ENCODE measurements at places on chromosomes 4 and X.

- DNase-seq, result no peak
Measured at GRCh38 chr4:99536271-99536670, 25.4 kb downstream of the C4orf17 start.

GRCh38 chr4:146511381-146511780 is 10.4 kb downstream of the SLC10A7 start:
- no peak for DNase-seq

DNA sequence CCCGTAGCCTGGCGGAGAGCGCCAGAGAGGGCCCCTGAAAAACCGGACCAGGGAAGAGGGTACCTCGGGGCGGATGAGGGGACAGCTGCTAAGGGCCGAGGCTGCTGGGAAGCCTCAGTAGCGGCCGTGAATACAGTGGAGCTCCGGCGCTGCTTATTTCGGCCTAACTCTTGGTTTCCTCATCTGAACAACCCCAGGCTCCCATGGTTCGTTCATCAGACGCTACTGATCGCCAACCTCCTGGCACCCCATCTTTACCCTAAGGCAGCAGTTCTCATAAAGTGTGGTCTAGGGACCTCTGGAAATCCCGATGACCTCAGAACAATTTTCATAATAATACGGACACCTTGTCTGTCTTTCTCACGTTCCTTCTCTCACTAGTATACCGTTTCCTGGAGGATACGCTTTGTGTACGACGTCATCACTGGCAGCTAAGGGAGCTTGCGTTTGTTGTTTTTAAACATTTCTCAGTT is 645 bp upstream of the RAB28 start:
- peak; percentile 81 for DNase-seq

GRCh38 chr4:47915378-47915777 is 995 bp upstream of the NFXL1 start:
- DNase-seq, result no peak

- no peak for DNase-seq
Measured at GRCh38 chr4:76380561-76380960, 40.4 kb downstream of the CCDC158 start.

GRCh38 chr4:110886270-110886669 is 263.4 kb upstream of the PITX2 start:
- DNase-seq, result no peak

GRCh38 chr4:140096921-140097320 is 57.1 kb downstream of the MAML3 start:
- DNase-seq, result no peak

- DNase-seq, result no peak
Measured at GRCh38 chr4:3160438-3160837, 86.0 kb downstream of the HTT start.

DNA sequence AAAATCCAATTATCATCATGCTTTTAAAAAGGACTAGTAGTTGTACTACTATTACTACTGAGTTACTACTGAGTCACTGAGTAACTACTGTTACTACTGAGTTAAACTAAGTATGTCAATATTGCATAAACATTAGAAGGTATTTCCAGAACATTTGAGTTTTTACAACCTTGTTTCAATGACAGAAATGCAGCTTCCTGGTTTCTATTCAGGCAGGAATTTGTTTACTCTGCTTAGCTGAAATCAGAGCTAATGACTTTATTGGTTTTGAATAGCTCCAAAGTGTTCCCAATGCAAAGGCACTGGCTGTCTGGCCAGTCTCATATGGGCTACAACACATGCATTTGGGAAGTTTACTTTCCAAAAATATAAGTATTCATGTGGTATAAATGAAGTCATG is 12.0 kb downstream of the RPS6KA6 start:
- no peak for DNase-seq

DNA sequence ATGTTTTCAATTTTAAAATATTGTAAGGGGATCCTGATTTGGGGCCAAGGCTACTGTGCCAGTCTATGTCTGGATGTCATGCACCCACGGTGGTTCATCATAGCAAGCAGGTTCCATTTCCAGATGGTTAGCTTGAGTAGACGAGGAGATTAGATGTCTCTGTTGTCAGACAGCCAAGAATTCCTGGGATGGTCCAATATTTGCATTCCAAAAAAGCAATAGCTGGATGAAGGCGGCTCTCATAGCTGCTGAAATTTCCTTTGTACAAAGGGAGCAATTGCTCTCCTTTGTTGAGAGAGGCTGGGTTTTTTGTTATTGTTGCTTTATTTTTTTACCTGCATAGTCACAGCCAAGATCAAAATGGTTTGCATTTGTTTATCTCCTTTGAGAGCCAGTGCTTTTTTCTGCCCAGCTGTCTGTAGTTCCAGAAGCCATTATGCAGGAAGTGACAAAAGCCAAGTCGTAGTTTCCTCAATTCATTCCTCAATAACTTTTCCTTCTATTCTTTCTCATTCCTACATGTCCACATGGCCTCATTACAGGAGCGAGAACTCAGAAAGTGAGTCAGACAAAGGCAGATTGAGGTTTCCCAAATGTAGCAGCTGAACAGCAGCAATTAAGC is 107.9 kb downstream of the MMRN1 start:
- DNase-seq, result no peak

- no peak for DNase-seq
Measured at GRCh38 chr4:48635310-48635709, 144.8 kb downstream of the FRYL start.

GRCh38 chr4:67765928-67766327 is 11.7 kb upstream of the GNRHR start:
- DNase-seq, result no peak

- DNase-seq, result no peak
Measured at GRCh38 chr4:128241425-128241913, 46.1 kb downstream of the PGRMC2 start.

DNA sequence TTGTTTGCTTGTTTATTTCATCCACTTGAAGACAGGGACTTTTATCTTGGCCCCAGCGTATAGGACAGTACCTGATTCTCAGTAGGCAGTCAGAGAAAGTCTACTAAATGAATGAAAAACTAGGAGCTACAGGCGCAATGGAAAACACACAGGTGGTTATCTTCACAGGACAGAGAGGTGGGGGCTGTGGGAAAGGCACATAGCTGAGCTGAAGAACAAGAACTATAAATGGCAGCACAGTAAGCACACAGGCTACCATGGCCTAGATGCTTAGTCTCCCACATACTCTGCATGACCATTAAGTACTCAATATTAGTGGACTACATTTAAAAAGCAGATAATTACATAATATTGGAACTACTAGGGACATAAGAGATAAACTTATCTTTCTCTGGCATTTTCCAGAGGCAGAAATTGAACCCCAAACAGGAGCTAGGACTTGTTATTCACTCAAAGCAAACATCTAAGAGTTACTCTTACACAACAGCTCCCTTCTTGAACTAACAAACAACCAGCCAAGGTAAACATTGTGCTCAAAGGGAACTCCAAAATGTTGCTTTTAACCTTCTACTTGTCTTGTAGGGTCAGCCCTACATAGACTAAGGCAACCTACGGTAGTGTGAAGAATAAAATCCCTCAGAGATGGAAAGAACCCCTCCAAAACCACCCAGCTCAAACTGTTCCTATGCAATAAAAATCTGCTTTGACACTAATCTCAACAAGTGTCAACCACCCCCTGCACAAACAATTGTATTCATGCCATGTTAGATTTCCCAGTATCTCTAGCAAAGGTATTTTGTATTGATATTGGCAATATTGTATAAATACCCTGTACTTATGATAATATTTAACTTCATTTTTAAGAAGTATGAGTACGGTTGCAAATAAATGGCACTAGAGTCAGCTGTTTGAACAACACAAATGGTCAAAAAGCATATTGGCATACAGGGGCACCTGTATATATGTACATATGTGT is 593.6 kb downstream of the KLHL13 start:
- DNase-seq, result no peak

- DNase-seq, result no peak
Measured at GRCh38 chr4:69066945-69067344, 29.3 kb upstream of the UGT2B7 start.

GRCh38 chr4:24867251-24867650 is 45.6 kb downstream of the CCDC149 start:
- no peak for DNase-seq

GRCh38 chr4:83112678-83113428 is 1.7 kb downstream of the PLAC8 start:
- no peak for DNase-seq

DNA sequence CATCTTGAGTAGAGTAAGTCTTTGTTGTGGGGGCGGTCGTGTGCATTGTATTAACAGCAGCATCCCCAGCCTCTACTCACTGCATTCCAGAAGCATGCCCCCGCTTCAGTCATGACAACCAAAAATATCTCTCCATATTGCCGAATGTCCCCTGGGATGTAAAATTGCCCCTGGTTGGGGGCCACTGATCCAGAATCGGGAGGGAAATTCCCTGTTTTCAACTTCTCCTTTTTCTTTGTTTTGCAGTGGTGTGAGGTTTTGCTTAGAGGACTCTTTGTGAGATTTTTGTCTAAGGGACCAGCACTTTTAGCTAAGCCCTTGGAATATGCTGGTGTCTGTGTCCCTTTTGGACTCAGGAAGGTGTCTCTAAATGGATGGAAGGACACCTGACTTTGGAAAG is 3.0 kb upstream of the IL13RA1 start:
- no peak for DNase-seq

DNA sequence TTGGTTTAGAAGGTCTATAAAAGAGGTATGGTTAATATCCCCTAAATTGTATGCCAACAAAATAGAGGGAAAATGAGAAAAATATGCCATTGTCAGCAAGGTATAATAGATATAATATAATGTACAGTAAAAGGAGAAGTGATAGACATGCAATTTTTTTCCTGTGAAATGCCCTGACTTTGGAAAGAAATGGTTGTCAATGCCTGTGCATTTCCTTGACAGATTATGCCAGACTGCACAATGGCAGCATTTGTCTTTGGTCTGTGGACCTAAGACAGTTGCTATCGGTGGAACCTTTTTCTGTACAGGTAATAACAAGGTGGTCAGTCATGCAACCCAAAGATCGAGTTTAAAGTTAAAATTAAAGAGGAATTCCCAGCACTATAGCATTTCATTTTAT is 301.7 kb downstream of the CFAP299 start:
- DNase-seq, result no peak

DNA sequence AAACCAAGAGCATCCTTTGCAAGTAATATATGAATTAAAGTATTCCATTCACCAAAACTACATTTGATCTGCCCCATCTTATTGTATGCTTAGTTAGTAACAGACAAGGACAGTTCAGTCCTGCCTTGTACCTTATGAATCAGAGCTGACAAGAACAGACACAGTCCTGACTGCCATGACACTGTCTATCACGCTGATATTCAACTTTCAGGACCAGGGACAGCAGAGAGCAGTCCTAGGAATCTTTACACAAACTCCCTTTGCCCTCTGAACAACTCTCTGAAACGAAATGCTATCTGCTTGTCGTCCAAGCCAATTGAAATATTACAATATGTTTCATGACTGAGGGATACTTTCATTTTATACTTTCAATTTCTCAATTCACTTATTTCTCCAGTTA is 268.6 kb upstream of the VCX start:
- DNase-seq, result no peak

DNA sequence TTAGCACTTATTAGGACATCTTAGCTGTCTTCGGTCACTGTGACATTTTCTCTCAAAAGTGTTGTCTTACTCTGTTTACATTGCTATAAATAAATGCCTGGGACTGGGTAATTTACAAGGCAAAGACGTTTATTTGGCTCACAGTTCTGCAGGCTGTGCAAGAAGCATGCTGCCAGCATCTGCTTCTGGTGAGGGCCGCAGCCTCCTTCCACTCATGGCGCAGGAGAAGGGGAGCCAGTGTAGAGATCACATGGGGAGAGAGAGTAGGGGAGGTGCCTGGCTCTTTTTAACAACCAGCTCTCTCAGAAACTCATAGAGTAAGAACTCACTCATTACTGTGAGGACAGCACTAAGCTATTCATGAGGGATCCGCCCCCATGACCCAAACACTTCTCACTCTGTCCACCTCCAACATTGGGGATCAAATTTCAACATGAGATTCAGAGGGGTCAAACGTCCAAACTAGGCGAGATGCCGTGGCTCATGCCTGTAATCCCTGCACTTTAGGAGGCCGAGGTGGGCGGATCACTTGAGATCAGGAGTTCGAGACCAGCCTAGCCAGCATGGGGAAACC is 43.5 kb upstream of the HERC6 start:
- DNase-seq, result no peak
